Lung (tissue), 17 donors: ENCODE measurements at places on chromosomes 1 and 21. TPM values are rescaled to one million over a fixed set of nuclear protein-coding genes. Genes with fewer than 3 reads are reported as not detected.

DNA sequence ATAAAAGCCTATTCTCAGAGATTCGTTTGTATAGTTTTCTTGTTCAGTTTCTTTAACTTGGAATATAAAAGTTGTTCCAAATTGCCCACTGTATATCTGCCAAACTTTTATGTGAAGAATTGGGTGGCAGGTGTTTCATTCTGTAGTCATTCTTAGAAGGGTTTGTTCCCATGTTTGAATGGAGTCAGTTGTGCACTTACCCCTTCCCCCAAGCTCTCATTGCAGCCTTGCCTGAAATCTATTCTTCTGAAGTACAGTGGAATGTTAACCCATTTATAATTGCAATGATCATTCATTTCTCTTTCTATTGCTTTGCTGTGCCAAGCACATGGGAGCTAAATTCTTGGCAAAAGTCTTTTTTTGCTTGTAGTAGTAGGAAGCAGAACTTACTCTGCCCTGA lies 375.3 kb upstream of the C1orf87 start:
- DNase-seq = no peak

FAM72D gene
- 0.52 TPM for total RNA-seq

WNT3A gene
- 3.1 TPM for total RNA-seq

GRCh38 chr1:183859831-183860230 lies 54.9 kb downstream of the RGL1 start:
- no peak for DNase-seq

DNA sequence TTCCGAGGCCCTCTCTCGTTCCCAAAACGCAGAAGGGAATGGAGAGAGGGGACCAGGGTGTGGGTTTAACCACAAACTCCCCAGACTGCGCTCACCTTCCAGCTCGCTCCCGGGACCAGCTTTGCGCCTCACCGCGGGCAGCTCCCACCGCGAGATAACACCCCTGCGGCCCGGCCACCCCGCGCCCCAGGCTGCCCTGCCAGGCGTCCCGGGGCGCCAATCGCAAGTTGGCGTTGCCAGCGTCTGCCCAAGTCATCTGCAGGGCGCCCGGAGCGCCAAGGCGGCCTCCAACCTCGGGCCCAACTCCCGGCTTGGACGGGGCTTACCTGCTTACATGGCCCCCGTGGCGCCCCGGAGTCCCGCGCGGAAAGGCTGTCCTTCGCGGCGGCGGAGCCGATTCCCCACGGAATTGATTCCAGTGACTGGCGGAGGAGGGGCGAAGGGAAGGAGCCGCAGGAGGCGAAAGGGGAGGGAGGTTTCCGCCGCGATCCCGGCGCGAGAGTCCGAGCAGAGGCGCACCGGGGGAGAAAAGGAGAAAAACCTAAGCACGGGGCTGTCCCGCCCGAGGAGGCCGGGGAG lies 456 bp downstream of the PTPN14 start:
- DNase-seq = no peak

DNA sequence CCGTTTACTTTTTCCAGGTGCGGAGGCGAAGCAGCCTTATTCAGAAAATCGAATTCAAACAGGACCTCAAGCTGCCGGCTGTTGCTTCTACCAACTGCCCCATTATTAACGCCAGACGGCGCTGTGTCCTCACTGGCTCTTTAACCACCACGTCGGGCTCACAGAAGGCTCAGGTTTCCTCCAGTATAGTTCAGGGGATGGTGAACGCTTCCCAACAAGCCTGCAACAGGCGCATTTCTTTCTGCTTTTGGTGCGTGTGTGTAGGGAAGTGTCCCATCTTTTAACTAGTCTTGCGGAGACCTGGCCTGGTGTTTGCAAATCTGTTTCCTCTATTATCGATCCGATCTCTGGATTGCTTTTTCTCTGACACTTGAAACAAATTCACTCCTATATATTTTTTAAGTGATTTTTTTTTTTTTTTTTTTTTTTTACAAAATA lies 791 bp upstream of the STUM start:
- peak; percentile 87 for DNase-seq

DNA sequence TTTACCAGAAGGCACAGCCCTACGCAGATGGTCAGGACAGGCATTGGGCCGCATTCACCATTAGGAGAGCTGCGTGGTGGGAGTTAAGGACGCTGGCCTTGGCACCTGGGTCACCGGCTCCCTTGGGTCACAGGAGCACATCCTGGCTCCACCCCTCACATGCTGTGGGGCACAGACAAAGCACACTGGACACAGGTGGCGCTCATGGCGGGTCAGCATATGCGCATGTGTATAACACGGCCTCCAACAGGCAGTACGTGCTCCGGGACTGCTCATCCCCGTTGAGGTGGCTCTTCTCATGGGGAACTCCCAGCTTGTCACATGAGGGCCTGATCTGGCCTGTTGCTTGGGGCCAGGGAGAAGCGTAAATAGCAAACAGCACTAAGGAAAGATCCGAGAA lies 25.0 kb downstream of the PGBD5 start:
- no peak for DNase-seq

DNA sequence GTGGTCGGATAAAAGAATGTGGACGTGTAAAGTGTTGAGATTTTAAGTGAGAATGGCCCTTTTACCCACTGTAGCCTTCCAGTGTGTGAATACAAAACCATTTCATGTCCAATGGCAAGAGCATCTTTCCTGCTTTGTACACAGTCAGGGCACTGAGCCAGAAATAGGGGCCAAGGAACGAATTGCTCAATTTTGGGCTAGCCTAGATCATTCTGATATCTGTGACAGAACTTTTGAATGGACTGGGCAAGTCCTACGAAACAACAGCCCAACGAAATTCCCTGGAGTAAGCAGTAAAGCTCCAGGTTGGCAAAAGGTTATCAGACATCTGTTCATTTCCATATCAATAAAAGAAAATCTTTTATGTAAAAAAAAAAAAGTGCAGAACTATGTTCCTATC lies 5.5 kb downstream of the KIF26B start:
- DNase-seq = peak; percentile 63
